ENCODE measurements at places on chromosomes 11 and 22.

DNA sequence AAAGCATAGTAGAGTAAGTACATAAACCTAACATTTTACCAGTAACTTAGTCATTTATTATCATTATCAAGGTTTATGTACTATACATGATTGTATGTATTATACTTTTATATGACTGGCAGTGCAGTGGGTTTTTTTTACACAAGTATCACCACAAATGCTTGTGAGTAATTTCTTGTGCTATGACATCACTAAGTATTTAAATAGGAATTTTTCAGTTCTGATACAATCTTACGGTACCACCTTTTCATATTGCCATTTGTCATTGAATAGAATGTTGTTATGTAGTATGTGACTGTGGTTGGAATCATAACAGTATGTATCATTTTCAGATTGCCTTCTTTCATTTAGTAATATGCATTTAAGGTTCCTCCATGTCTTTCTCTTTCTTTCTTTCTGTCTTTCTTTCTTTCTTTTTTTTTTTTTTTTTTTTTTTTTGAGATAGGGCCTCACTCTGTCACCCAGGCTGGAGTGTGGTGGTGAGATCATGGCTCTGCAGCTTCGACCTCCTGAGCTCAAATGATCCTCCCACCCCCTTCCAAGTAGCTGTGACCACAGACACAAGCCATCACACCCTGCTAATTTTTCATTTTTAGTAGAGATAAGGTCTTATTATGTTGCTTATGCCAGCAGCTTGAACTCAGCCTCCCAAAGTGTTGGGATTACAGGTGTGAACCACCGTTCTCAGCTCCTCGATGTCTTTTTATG lies 18.6 kb downstream of the ATM start:
- DNase-seq, result no peak

DNA sequence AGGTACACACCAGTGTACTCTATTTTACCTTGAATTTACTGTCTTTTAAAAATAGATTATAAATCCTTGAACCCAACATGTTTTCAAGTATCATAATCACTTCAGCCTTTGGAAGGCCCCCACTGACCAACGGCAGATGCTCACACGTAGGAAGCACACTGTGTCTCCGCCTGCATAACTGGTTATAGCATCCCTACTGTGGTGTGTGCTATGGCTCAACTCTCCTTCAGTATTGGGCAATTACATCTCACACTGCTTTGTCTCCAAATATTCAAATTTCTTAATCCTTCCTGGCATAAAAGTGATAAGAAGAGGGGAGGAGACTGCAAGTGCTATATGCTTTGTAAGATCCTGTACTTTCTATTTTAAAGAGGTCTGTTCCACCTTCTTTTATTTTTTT lies 165.7 kb downstream of the CADM1 start:
- DNase-seq, result no peak

DNA sequence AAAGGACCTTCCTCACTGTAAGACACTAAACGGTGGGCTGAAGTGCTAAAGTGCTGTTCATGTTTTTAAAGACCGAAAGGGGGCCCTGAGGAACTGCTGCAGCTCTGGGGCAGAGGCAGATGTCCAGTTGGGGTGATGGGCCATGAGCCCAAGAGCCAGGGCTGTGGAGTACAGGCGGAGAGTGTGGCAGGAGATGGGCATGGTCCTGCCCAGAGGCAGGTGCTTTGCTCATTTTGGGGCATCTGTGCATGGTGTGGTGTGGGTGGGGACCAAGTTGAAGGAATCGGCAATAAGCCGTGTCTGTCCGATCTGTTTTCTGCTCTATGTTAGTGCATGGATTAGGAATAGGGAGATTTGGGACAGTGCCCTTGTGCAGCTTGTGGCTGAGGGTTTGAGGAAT lies 258.3 kb downstream of the NTM start:
- no peak for DNase-seq

DNA sequence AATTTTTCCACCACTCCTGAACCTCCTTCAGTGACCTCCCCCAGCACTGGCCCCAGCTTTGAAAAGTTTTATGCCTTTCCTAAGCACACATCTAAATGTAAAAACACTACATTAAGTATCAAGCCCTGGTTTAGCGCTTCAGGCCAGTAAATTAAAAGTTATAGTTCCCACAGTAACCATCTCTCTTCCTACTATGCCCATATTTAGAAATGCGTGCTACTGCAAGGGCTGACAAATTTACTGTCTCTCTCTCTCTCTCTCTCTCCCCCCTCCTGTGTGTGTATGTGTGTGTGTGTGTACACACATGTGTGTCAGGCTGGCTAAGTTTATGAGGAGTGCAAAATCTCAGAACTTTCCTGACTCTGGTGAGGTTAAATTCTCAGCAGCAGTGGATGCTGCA lies 231.4 kb downstream of the LARGE1 start:
- DNase-seq, result no peak

DNA sequence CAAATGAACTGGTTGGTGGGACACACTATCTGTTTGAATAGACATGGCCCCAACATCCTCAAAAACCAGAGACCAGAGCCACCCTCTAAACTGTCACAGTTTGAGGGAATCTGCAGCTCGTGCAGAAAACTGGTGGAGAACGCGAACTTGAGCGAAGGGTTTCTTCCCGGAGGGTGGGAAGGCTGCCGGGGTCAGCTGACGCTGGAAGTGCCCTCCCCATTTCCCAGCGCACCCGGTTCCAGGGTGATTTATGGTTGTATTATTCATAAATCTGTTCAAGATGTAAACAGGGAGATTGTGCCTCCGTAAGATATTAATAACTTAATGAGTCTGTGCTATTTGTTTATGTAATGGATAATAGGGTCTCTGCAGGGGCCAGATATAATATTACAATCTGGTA lies 1396.7 kb downstream of the BRD1 start:
- no peak for DNase-seq

DNA sequence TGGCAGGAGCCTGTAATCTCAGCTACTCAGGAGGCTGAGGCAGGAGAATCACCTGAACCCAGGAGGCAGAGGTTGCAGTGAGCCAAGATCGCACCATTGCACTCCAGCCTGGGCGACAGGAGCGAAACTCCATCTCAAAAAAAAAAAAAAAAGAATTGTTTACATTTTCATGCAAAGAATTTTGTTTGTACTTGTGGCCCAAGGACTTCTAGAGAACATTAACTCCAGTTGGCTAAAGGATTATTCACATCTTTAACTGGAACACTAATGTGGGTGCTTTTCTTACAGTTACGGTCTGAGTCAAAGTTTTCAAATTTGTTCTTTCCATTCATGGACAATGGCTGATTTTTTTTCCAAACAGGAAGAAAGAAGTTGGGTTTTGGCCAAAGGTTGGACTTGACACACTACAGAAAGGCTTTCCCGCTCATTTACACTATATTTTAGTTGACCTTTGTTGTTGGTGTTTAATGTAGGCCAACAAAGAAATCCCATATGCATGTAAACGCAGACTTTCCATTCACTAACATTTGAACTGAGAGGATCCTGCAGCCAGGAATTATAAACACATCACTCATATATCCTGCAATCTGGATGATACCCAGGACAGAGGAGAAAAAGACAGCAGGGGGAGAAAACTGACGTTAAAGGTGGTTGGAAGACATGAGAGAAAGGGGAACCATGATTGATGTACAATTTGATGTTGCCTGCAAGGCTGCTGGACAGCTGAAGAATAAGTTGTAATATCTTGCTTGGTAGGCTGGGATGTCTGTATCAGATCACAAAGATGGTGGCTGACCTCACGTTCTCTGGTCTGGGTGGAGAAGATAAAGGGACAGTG lies 13.1 kb downstream of the POU2AF1 start:
- no peak for DNase-seq

DNA sequence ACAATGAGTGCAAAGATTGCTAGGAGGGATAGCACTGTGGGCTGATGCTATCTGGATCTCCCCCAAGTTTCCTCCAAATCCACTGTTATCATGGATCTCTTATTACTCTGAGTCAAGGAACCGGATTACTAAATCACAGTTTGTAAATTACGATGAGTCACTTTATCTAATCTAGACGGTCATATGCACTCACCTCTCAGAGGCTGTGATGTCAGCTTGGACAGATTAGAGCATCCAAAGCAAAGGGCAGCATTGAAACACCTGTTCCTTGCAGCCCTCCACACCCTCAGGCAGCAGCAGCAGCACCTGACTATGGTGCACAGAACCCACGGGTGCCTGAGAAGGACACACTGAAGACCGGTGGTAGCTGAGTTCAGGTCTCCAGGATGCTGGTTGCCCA lies 14.0 kb upstream of the POU2AF1 start:
- DNase-seq, result no peak

GRCh38 chr11:19691815-19692500 lies 20.7 kb upstream of the NAV2 start:
- no peak for DNase-seq

DNA sequence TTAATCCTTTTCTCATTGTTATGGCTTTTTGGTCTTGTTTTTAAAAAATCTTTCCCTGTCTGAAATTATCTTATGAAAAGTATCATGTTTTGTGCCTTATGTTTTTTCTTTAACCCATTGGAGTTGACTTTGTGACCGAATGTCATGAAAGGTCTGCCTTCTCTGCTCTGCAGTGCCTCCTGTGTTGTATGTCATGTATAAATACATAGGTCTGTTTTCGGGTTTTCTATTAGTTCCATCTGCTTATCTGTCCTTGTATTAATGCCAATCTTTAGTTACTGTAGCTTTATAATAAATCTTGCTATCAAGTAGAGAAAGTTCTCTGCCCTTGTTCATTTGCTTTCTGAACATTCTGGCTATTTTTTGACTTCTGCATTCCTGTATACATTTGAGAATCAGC lies 73.0 kb downstream of the ZBTB44 start:
- DNase-seq, result no peak

DNA sequence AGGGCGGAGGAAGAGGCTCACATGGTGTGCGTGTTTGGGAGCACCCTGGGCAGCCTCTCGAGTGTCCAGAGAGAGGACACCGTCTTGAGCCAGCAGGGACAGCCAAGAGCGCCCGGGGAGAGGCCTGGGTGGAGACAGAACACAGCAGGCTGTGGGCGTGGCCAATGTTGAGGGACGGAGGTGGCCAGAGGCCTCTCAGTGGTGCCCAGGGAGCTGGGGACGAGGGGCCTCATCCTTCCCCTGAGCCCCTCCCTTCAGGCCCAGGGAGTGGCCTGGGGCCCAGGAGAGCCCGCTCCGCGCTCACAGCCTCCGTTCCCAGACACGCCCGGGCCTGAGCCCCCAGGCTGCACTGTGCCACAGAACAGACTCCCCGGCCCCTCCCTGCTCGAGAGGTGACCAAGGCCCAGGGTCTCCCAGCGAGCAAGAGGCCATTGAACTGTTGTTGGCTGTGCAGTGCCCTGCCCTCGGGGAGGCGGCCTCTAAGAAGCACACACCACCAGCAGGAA lies 48.4 kb downstream of the CDKN1C start:
- DNase-seq, result no peak

GRCh38 chr11:9660886-9661285 lies 3.0 kb upstream of the SWAP70 start:
- no peak for DNase-seq

Measured in smooth muscle cell of the brain vasculature (primary cell).